ENCODE measurements at places on chromosomes 7 and 10.

- DNase-seq: no peak
Measured at GRCh38 chr7:3157566-3158287, 114.1 kb upstream of the CARD11 start.

DNA sequence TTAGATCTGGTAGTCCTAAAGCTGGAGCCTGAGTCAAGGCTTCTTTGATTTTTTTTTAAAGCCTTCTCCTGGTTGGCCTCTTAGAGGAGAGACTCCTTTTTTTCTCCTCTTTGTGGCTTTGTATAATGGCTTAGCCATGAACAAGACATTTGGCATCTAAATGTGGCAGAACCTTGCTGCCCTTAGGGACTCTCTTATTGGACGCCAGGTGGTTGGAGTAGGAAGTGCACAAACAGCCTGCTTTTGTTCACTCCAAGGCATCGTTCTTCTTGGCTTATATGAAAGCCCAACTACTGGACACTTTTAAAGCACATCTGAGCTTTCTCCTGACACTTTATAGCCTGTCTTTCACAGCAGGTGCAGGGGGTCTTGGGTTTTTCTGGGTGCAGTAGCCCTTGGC, 25.0 kb downstream of the ZPBP start:
- DNase-seq: no peak

DNA sequence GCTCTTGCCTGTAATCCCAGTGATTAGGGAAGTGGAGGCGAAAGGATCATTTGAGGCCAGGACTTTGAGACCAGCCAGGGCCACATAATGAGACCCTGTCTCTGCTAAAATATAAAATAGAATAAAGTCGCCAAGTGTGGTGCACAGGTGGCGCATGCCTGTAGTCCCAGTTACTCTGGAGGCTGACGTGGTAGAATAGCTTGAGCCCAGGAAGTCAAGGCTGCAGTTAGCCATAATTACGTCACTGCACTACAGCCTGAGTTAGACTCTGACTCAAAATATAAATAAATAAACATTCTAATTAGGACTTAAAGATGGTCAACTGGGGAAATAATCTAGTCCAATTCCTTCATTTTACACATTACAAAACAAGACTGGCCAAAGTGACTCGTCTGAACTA, 768 bp downstream of the CHCHD2 start:
- no peak for DNase-seq

- DNase-seq: no peak
Measured at GRCh38 chr7:129452589-129453231, 18.5 kb downstream of the STRIP2 start.

DNA sequence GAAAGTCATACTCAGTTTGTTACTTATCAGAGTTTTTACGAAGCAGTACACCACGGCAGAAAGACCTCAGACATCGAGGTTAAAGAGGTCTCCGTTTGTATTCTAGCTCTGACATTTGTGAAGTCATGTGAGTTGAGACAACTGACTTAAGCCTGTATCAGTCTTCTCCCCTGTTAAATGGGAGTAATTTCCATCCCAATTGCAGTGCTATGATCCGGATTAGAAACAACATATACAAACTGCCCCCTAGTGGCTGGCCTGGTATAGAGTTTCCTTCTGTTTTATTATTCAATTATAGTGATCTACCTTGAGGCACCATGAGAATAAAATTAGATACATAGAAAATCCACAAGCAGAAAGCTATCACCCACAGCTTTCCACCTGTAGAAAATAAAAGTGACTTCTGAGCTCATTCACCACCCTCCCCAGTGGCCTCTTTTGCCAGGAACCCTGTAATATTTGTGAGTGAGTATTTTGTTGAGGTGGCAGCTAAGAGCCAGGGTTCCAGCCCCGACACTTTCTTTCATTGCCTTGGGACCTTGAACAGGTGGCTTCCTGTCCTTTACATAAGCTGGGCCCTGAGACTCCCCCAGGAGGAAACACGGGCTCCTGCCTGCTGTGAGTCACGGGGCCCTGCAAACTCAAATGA, 607.2 kb upstream of the MGMT start:
- DNase-seq: peak; percentile 62

- DNase-seq: no peak
Measured at GRCh38 chr7:151896086-151896485, 19.2 kb upstream of the PRKAG2 start.

- DNase-seq: peak; percentile 53
Measured at GRCh38 chr7:101553771-101554445, 75.2 kb downstream of the MYL10 start.

DNA sequence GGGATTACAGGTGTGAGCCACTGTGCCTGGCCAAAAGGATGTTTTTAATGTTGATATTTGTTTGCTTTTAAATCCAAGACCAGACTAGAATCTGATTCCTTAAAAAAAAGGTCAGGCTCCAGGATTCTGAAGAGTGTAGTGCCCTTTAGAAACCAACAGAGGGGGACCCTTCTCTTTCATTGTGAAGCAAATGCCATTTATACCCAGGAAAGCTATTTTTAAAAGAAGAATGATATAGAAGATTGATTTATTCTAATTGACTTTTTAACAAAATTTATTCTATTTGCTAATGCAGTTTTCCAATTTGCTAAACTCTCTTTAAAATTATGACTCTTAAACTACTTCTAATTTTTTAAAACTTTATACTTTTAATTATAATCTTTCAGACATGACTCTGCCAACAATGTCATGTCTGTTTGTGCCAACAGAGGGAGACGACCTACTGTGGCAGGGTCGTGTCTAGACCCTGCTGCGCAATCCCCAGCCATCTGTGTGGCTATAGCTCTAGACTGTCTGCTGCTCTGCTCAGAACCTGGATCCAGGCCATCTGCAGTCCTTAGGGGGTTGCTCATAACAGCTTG, 201.0 kb upstream of the IMMP2L start:
- peak; percentile 57 for DNase-seq

GRCh38 chr7:46960970-46961369, 620.9 kb downstream of the TNS3 start:
- no peak for DNase-seq

DNA sequence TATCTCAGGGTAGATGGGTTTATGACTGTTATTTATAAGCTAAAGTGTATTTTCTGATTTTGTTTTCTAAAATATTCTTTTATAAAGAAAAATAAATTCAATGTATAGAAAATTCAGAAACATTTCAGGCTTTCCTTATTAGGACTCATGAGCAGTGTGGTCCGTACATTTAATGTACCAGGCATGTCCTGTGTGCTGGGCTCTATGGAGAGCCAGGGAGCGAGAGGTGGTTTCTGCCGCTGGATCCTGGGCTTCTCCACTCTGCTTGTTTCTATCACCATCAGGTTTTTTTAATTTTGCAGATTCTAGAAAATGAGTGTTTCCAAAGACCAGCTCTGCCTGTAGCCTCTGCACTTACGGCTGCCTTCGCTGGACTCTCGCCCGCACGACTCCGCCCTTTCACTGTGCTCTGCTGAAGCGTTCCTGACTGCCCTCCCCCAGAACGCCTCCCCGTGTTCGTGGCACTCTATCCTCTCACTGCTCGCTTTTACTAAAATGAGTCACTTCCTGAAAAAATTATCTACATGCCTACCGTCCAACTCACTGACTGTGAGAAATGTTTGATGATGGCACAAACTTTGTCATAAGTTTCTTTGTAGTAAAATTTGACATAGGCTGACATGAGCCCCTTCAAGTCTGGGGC, 188.5 kb downstream of the ZMYND11 start:
- peak; percentile 13 for DNase-seq

GRCh38 chr7:97272237-97272975, 154.9 kb downstream of the SDHAF3 start:
- DNase-seq: no peak

DNA sequence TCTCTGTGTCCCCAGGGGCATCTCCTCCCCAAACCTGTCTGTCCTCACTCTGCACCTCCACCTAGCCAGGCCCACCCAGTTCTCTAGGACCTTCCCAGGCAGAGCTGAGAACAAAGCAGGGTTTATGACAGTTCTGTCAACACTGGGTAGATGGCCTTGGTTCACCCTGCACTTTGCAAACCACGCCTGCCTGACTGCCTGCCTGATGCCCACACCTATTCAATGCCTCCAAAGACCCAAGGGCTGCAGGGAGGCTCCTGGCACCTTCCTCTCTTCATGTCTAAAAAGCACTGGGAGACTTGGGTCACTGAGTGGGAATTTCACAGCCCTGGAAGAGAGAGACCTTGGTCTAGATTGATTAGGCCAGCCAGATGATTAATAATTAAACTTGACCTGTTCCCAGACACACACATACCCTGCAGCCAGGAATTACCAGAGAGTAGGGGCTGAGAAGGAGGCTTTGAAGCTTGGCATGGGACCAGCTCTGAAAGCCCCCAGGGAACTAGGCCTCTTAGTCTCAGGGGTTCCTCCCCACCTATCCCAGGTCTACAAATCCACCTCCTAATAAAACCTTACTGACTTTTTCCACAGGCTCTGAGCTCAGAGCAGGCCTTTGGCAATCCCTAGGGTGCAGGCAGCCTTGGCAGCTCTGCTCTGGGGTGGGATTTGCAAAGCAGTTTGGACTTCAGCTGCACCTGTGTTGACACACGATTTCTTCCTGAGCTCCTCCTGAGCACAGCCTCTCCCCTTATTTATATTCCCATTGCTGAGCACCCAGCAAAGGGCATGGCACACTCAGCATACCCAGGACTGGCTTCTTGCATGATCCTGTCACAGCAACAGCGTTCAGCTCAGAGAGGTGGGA, 25.7 kb upstream of the PDCD4 start:
- no peak for DNase-seq

GRCh38 chr7:117828825-117829224, 44.4 kb downstream of the CTTNBP2 start:
- no peak for DNase-seq

DNA sequence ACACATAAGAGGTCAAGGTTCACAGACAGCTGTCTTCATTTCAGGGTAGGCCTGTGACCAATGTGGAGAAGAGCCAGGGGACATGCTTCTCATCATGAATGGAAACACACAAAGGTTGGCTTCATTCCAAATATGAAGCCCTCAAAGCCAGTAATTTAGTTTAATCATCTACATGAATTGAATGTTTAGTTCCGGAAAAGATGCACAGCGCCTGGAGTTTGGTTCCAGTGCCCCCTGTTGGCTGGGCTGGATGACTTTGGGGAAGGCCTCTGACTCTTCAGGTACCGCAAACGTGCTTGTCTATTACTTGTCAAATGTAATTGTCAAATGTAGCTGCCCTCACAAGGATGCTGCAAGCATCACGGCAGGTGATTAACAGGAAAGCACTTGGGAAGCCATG, 130.7 kb downstream of the ADRA2A start:
- peak; percentile 19 for DNase-seq

GRCh38 chr7:80153446-80153845, 18.8 kb downstream of the GNAI1 start:
- no peak for DNase-seq

- DNase-seq: no peak
Measured at GRCh38 chr7:152579070-152579469, 96.9 kb downstream of the XRCC2 start.

- no peak for DNase-seq
Measured at GRCh38 chr7:18916826-18917225, 200.6 kb downstream of the TWIST1 start.

- DNase-seq: no peak
Measured at GRCh38 chr10:62899311-62899710, 83.1 kb upstream of the EGR2 start.

DNA sequence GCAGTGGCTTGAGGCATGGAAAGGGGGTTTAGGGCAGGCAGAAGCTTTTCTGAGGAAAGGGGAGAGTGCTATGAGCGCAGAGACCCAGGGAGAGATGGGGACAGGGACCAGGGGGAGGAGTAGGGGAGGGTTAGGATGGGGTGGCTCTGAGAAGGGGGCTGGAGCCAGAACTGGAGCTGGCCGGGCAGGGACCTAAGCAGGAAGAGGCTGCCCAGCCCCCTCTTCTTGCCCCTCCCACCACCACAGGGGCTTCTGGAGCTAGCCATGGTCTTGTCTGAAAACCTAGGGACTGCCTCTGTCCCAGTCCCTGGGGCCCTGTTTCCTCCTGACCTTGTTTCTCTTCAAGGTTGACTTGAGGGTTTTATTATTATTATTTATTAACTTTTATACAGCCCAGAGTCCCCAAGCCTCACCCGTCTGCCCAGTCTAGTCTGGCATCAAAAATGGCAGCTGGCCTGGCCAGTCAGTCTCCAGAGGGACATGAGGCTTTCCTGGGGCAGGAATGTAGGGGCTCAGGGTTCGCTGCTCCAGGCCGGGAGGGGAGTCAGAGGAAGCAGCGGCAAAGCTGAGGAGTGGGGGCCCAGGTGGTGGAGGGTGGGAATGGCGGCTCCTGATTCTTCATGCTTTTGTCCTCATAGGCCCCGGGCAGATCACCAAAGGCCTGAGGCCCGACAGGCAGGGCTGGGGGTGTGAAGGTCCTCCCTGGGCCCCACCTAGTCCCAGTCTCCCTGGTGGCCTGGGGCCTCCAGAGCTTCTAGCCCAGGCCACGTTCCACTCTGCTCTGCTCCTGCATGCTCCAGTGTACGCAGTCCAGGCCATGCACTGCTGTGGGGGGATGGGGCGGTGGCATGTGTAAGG, 5.7 kb downstream of the TRIM8 start:
- DNase-seq: peak; percentile 81

- no peak for DNase-seq
Measured at GRCh38 chr10:86547296-86547695, 25.7 kb upstream of the WAPL start.

DNA sequence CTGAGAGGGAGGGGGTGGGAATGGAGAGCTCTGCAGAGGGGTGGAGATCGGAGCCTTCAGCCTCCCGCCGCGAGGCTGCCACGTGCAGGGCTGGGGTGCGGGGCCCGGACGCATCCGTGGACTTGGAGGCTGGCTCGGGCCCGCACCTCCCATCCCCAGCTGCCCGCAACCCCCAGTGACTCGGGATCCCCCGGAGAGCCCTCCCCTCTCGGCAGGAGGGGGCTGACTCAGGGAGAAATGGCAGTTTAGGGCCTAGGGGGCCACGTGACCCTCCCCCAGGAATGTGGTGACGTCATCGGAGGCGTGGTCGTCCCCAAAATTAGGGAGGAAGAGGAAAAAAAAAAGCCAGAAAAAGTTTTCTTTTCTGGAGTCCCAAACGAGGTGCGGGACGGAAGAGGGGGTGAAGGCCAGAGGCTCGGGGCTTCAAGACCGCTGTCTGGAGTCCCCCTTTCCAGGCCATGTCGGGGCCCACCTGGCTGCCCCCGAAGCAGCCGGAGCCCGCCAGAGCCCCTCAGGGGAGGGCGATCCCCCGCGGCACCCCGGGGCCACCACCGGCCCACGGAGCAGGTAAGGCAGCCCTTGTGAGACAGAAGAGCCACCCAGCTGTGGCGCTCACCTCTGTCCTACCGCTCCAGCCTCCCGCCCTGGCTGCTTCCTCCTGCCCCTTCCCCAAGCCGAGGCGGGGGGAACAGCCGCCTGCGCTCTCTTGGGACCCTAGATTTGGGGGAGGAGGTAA, at the start of gene TRIP6:
TSS of gene TRIP6 (plus strand) at position 348 of the 736 bp plus-strand sequence. CDS start at position 459, 111 bp downstream.
- DNase-seq: peak; percentile 99

DNA sequence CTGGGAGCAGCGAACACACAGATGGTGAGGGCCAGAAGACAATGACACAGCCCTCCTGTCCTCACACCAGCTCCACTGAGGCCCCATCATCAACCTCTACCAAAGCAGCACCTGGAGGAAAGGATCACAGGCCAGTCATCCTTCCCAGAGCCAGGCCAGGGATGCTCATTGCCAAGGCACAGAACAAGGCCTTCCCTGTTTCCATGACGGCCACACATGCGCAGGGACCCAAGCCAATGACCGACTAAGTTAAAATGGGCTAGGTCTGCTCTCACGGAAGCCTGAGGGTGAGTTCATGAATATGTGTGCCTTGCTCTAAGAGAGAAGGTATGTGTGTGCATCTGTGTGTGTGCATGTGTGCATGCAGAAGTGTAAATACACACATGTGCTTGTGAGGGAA, 39.6 kb downstream of the COBL start:
- DNase-seq: no peak

- no peak for DNase-seq
Measured at GRCh38 chr10:89351780-89352597, 24.2 kb downstream of the IFIT3 start.
